ENCODE measurements at places on chromosomes 12 and 14.

DNA sequence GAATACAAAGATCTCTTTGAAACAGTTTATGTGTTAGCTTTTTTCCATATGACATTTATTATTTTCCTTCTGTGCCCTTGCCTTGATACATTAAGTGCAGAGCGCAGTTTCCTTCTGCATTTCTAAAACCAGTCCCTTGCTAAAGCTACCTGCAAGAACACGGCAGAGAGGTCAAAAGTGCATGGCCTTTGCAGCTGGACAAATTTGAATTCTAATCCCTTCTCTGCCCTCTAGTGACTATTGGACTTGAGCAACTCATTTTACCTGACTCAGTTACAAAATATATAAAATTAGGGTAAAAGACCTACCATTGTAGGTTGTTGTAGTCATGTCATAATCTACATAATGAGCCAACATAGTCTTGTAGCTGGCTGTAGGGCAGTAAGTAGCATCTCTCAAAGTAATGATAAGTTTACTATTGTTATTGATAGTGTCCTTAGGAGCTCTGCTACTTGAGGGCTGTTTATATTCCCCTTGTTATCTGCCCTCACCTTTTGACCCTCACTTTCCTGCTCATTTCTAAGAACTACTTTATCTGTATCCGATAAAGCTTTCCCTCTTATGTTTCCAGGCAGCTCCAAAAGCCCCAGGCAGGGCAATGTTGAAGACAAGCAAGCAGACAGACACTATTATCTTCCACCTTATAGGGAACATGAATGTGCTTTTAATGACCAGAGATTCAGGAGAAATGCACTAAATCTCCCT is 120.0 kb upstream of the PDZRN4 start:
- no peak for DNase-seq

DNA sequence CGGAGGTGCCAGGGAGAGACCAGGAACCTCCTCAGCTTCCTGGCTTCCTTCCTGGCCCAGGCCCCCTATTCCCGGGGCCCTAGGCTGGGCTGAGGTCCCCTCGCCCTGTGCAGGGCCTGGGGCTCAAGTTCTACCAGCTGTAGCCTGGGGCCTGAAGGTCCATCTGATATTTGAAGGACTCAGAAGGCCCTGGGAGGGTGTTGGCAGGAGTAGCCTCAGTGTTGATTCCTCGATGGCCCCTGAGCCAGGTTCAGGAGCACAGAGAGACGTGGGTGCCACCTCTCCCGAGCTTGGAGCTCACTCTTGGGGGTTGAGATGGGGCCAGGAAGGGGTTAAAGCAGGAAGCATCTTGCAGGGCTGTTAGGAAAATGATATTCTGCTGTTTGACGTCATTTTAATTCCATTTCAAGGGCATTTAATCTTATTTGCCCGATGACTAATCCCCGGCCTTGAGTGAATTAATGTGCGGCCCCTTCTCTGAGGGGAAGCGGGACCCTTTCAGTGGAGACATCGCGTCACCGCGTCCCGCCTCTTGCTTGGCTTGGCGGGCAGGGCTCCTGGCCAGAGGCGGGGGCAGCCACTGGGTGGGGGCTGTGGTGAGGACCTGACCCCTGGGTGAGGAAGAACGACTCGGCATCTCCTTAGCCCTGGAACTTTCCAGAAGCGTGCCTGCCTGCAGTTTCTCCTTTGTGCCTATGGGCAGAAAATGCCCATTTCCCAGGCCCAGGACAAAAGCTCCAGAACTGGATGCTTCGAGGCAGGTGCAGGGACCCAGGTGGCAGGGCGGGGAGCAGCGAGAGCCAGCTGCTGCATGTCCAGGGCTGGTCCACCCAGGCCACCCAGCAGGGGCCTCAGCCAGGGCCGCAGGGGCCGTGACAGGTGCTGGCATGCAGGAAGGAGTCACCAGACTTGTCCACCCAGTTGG is 158.3 kb downstream of the KIF26A start:
- DNase-seq, result no peak

GRCh38 chr14:39474416-39474911 is 42.2 kb upstream of the FBXO33 start:
- DNase-seq, result no peak

DNA sequence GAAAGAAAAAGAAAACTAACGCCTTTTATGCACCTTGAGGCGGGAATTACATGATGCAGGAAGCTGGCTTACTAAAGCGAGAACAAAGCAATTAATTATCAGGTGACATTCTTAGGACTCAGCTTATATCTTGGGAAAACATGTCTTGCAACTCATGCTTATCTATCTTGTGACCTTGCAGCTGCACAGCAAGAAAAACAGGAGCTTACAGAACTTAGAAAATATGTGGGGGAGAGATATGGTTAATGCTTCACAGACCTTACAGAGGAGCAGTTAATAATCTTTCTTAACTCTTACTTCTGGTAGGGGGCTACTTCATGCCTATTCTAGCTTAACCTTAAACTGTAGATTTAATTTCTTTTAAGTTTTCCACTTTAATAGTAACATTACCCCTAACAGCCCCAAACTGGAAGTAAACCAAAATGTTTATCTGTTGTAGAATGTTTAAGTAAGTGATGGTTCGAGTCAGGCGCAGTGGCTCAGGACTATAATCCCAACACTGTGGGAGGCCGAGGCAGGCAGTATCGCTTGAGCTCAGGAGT is 13.2 kb upstream of the OR11G2 start:
- no peak for DNase-seq

DNA sequence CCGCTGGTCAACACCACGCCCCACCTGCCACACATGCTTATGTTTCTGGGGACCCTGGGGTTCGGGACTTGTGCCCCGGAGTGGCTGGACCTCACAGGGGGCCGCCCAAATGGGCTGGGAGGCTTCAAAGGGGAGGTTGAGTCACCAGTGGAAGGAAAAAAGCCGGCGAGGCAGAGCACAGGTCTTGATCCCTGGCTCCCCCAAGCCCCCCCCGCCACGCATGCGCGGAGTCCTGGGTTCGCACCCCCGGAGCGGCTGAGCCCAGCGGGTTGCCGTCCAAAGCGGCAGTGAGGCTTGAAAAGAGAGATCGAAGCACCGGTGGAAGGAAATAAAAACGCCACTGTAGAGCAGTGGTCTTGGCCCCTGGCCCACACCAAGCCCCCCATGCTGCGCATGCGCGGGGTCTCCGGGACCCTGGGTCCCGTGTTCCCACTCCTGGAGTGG is 313.5 kb downstream of the ALG10 start:
- no peak for DNase-seq

DNA sequence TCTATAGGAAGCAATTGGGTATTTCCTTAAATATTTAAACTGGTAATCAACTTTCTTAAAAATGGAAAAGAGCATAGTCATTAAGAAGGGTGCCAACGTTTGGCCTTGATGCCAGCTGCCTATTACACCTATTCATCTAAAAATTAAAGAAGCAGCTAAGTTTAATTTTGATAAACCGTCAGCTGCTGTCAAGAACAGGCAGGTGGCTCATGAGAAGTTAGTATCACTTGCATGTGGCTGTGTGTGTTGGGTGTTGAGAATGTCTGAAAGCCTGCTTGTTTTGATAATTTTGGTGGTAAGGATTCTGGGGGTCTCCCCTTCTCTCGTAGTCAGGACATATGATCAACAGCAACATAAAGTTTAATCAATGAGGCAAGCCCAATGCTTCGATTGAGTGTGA is 6.5 kb downstream of the GLRX5 start:
- DNase-seq, result no peak

- no peak for DNase-seq
These were observed 146.2 kb upstream of the PWP1 start for GRCh38 chr12:107539196-107539939.

DNA sequence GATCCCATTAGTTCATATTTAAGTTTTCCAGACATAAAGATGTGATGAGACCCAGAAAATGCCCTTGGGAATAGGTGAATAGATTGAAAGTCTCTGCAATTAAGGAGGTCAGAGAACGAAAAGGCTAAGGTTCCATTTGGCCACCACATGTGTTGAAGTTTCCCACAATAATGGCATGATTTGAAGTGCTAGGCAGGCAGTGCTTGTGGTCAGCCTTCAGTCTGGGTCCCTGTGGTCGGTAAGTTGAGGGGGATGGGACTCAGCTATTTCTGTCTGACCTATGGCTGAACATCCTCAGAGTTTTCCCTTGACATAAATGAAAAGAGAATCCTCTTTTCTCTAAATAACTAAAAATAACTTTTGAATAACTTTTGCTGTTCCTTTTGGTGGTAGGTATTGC is 92.4 kb downstream of the PELI2 start:
- no peak for DNase-seq

DNA sequence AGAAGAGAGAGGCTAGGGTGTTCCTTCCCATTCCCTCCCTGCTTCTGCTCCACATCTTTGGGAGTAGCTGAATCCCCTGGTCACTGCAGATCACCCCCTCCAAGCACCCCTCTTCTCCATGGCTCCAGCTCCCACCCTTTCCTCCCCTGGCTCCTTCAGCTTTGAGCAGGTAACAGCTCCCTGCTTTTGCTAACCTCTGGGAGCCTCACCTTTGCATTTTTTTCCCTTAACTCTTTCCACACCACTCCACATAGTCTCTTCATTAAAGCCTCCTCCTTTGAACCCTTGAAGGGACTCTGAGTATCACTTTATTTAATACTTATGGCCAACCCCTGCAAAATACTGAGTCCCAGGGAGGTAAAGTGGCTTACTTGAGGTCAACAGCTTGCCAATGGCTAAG is 25.7 kb upstream of the SERPINA6 start:
- no peak for DNase-seq

DNA sequence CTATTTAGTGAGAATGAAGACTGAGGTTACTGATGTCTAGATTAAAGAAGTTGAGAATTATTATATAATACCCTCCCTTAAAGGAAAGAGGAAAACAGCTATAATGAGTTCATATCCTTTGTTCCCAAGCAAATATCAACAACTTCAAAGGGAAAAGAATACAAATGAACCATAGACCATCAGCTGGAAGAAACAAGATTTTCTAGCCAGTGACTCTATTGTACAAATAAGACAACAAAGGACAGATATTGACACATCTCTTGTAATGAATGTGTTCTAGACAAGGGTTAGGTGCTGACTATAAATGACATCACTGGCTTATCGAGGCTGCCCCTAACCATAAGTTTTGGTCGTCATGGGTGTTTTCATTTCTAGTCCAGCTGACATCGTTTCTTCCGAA is 48.2 kb downstream of the SLC38A4 start:
- no peak for DNase-seq

GRCh38 chr12:9669019-9669326 is 540 bp upstream of the CLEC2D start:
- no peak for DNase-seq

DNA sequence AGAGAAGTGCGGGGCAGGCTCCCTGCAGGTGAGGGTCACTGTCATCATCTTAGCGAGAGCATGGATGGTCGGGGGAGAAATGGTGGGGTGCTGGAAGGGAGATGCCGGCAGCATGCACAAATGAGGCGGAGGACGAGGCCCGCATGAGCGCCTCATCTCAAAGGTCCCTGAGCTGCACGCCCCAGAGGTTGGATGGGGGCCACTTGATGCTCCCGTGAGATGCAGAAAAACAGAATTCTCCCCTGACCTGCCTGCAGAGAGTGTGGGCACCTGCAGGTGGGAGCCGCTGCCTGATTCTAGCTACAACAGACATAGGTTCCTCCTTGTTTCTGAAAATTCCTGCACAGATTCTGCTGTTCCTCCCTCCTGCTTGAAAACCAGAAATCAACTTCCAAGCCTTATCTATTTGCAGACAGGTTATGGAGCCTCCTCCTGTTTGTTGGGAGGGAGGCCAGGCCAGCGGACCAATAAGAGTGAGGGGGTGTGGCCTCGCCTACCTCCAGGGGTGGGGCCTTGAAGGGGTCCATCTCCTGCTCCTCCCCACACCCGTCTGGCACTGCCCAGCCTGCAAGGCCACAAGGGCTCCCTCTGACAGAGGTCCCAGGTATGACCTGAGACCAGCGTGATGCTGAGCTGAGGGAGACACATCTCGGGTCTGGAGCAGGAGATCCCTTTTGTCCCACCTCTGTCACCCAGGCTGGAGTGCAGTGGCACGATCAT is 67.2 kb downstream of the KDM2B start:
- DNase-seq, result no peak

GRCh38 chr12:66804563-66804974 is 125.7 kb upstream of the GRIP1 start:
- DNase-seq, result no peak

- DNase-seq, result no peak
These were observed 8.1 kb downstream of the RIC8B start for GRCh38 chr12:106782619-106783018.

GRCh38 chr14:88669346-88669745 is 106.5 kb downstream of the ZC3H14 start:
- DNase-seq, result no peak

DNA sequence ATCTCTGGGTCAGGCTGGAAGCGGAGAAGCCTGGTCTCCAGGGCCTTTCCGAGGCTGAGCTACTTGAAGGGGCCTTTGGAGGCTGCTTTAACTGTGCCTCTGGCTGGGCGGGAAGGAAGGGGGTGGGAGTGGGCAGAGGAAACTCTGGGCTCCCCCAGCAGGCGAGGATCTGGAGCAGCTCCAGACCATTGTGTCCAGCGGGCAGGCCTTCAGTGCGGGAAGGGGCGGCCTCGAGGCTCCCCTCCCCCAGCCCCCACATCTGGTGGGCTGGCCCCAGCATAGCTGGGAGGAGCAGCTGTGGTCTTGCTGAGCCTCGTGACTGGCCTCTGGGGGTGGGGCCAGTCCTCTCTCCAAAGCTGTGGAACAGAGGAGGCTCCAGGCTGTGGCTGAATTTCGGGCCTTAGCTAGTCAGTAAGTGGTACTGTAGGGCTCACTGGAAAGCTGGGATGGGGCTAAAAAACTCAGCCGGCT is 3.4 kb downstream of the TAMALIN start:
- DNase-seq, result no peak

- DNase-seq, result peak; percentile 87
These were observed at the start of gene ATXN7L3B for GRCh38 chr12:74537707-74538385. ATXN7L3B (plus strand) TSS chr12:74537835; CDS start chr12:74538113, 278 bp downstream.

- no peak for DNase-seq
These were observed 89.3 kb downstream of the IRF2BPL start for GRCh38 chr14:76939015-76939742.

DNA sequence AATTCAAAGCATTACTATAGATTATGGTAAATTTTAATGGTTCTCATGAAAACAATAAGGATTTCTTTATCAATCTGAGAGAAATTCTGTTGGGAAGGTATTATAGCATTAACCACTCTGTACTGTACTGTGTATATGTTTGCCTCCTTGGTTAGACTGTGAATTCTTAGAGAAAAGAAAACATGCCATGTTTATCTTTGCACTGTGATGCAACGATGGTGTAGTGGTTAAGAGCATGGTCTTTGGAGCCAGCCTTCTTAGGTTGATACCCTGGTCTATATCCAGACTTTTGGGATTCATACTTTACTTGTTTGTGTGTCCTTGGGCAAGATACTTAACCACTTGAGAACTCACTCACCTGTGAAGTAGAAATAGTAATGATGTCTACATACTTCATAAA is 32.2 kb upstream of the NUBPL start:
- DNase-seq, result no peak

- no peak for DNase-seq
These were observed 15.4 kb upstream of the NXPH4 start for GRCh38 chr12:57201219-57201618.

DNA sequence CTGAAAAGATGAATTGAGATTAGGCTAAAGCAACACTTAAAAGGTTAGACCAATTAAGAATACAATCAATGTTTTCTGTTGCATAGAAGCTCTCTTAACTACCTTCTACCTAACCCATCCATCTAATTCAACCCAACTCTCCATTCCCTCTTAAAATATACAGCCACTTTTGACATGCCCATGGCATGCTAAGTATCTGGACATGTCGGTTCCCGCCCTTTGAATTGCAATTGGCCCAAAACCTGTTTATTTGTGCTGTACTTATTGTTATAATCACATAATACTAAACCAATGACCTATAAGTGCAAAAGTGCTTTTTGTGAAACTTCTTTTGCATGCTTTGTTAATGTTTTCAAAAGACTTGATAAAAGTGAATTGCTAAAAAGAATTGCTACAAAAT is 37.6 kb upstream of the APPL2 start:
- DNase-seq, result no peak
